ENCODE measurements at places on chromosomes 2 and 18. TPM values are rescaled to one million over a fixed set of nuclear protein-coding genes. Genes with fewer than 3 reads are reported as not detected.

- no peak for DNase-seq
Measured at GRCh38 chr2:135265960-135266490, 213.9 kb downstream of the RAB3GAP1 start.

DNA sequence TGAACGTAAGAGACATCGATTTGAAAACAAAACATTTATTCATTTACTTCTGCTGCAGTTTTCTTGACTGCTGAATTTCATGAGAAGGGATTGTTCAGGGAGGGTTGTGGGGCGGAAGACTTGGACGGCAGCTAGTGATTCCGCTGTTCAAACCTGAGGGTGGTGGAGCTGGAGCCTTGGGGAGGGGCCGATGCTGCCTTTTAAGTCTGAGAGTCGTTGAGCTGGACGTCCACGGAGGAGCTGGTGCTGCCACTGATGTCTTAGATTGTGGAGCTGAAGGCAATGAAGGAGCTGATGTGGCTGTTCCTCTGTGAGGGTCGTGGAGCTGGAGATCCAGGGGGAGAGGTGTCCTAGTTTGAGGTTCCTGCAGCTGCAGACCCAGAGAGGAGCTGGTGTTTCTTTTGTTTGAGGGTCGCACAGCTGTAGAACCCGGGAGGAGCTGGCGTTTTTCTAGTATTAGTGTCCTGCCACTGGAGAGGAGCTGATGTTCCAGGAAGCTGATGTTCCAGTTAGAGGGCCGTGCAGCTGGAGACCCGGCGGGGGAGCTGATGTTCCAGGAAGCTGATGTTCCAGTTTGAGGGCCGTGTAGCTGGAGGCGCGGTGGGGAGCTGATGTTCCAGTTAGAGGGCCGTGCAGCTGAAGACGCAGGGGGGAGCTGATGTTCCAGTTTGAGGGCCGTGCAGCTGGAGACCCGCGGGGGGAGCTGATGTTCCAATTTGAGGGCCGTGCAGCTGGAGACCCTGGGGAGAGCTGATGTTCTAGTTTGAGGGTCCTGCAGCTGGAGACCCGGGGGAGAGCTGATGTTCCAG, 150.9 kb downstream of the RTP5 start:
- peak; percentile 65 for DNase-seq

DNA sequence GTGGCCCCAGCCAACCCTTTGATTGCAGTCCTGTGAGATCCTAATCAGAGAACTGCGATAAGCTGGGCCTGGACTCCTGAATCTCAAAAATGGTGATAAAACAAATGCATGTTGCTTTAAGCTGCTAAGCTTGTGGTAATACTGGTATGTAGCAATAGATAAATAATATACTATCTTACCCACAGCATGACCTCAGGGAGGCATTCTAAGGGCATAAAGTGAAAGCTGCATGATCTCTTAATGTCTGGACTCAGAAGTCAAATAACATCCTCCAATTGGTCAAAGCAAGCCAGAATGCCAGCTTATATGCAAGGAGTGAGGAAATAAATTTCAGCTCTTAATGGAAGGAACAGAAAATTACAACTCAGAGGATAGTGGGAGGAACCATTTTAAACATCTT, 246.1 kb downstream of the FSIP2 start:
- DNase-seq: no peak

- no peak for DNase-seq
Measured at GRCh38 chr2:32743480-32744236, 115.8 kb downstream of the TTC27 start.

DNA sequence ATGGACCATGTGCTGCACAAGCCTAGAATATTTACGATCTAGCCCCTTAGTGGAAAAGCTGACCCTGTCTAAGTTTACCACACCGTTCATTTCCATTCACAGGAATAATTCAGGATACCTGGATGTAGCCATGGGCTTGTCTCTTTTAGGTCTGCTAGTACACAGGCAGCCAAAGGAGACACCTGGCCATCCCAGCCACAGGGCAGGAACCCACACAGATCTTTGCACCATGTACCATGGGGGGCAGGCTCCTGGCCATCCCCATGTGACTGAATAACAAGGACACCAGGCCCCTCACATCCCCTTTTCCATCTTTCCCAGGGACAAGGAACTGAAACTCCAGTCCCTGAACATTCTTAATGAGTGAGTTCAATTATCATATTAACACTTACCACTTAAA, 467.3 kb upstream of the MYT1L start:
- no peak for DNase-seq

DNA sequence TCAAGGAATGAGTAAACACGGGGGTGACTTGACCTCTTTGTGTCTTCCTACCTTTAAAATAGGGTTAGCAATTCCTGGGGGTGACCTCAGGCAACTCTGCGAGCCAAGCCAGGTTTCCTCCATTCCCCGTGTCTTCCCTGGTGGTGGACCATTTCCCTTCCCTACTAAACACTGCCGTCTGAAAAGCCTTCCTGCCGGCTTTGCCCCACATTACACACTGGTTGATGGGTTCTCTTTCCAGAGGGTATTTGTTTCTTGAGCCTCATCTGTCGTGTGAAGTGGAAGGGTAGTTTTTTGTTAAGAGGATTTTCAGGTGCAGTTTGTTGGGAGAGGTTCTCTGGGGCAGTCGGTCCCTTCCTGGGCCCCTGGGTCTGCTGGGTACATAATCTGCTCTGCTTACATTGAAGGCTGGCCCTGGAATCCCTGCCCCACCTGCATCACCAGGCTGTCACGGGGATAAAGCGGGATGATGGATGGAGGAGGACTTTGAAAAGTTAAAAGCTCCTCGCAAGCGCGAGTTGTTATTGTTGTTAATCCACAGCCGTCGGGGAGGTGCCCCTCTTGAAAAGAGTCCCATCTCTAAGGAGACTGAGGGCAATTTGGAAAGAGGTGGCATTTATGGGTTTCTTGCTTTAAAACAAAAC, 175.4 kb upstream of the SPRED2 start:
- no peak for DNase-seq

GRCh38 chr2:198659096-198659870, 798.5 kb downstream of the SATB2 start:
- no peak for DNase-seq

DNA sequence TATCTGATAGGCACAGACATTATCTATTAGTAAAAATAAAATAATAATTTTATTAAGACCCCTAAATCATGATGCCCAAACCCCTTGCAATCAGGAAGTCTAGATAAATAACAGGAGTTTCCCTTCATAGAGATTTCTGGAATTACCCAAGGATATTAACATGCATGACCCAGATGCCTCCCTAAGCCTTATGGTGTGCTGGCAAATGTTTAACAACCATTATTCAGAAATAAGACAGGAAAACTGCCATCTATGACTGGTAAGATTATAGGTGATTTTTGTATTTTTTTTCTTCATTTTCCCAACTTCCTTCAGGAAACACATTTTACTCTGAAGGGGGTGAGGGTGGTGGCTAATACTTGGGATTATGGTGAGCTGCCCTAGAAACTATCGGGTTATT, 2.7 kb upstream of the PPP1CB start:
- DNase-seq: no peak

GRCh38 chr2:9219027-9219445, 12.4 kb downstream of the ASAP2 start:
- DNase-seq: no peak

DNA sequence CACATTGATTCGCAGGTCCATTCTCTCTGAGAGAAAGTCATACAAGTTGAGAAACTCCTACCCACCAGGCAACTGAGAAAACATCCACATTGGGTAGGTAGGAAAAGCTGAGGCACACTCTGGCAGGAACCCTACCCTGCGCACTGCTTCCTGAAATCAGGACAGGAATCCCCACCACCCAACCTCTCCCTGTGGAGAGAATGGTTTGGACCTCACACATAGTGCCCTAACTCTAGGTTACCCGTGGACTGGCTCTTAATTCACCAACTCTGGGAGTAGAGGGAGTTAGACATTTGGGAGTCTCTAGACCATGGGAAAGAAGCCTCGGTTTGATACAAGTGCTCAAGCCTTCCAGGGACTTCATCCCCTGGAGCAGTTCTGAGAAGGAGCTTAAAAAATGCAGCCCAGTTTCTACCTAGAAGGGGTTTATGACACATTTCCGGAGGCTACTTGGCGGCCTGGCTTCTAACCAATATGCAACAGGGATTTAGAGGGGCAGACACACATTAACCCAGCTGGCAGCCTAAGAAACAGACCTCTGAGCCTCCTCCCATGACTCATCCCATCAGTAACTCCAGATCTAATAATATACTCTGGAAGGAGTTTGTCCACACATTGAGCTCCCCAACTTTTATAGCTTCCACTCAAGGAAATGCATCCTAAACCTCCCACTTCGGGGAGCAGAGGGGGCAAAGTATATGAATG, 136.7 kb downstream of the EML6 start:
- DNase-seq: no peak

NEB gene
- total RNA-seq: 1.5 TPM

ASPRV1 gene
- total RNA-seq: 0.78 TPM

C1GALT1C1L gene
- total RNA-seq: 1.1 TPM

VAMP5 gene
- 56.3 TPM for total RNA-seq

SLC8A1 gene
- total RNA-seq: 958 TPM

BARD1 gene
- total RNA-seq: 10.0 TPM

ABCA12 gene
- not detected for total RNA-seq

CCDC178 gene
- 0.35 TPM for total RNA-seq
